Tibial nerve (tissue), 4 donors: ENCODE measurements at places on chromosomes 4 and X. TPM values are rescaled to one million over a fixed set of nuclear protein-coding genes. Genes with fewer than 3 reads are reported as not detected.

- no peak for DNase-seq
Measured at GRCh38 chr4:149702414-149703293, 113.0 kb downstream of the IQCM start.

- DNase-seq: no peak
Measured at GRCh38 chr4:26081795-26082498, 167.9 kb downstream of the SMIM20 start.

GRCh38 chrX:132532913-132533312, 44.1 kb upstream of the MBNL3 start:
- no peak for DNase-seq

GRIA3 gene
- 0.78 TPM for total RNA-seq

VCX2 gene
- total RNA-seq: not detected
